NCI-H526 (cell line): ENCODE measurements at places on chromosomes 2 and 18.

- DNase-seq = no peak
Measured at GRCh38 chr2:170019060-170019805, 158.7 kb upstream of the MYO3B start.

- DNase-seq = no peak
Measured at GRCh38 chr2:246489-247144, 17.2 kb downstream of the SH3YL1 start.

GRCh38 chr2:196160101-196160500 lies 11.3 kb downstream of the STK17B start:
- no peak for DNase-seq

DNA sequence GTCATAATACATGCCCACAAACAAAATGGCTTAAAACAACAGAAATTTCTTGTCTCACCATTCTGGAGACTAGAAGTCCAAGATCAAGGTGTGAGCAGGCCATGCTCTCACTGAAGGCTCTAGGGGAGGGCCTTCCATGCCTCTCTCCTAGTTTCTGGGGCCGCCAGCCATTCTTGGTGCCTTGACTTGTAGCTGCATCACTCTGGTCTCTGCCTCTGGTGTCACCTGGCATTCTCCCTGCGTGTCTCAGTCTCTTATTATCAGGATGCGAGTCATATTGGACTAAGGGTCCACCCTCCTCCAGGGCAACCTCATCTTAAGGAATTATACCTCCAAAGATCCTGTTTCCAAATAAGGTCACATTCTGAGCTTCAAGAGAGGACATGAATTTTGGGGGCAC lies 76.1 kb downstream of the KCNF1 start:
- DNase-seq = no peak

GRCh38 chr2:97673182-97673914 lies 3.8 kb downstream of the C2orf92 start:
- DNase-seq = no peak

GRCh38 chr2:76256458-76257088 lies 545.9 kb upstream of the GCFC2 start:
- no peak for DNase-seq

DNA sequence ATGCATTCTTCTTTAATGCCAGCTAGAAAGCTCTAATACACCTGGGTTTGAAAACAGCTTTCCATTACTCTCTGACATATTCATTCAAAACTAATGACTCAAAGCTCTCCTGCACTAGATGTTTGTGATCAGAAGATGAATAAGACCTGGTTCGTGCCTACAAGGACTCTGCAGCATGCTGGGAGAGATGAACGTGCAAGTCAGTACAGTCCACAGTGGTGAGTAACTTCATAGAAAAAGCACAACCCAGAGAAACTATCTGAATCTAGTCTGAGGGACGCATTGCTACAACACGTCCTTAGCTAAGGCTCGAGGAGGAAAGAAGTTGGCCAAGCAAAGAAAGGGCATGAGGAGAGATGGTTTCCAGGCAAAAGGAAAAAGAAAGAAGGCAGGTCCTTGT lies 234.3 kb downstream of the OSR1 start:
- DNase-seq = no peak

- no peak for DNase-seq
Measured at GRCh38 chr2:171554991-171555615, 32.8 kb downstream of the CYBRD1 start.

- no peak for DNase-seq
Measured at GRCh38 chr2:151481744-151482143, 72.0 kb downstream of the RIF1 start.

- DNase-seq = no peak
Measured at GRCh38 chr2:63834401-63834800, 7.3 kb upstream of the UGP2 start.

DNA sequence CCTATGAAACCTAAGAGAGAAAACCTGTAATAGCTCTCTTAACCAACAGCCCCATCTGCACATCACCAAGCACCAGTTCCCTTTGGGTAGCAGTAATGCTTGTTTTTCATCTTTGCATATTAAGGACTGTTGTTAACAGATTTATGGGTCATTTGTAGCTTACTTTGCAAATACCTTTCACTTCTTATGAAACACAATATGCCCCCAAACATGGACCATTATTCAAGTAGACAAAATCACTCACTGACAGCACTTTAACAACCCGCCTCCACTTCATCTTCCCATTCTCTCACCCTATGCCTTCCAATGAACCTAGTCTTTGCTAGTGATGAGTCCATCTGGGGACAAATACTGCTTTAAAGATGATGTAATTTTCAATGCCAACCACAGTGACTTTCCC lies 64.4 kb downstream of the GFPT1 start:
- no peak for DNase-seq

DNA sequence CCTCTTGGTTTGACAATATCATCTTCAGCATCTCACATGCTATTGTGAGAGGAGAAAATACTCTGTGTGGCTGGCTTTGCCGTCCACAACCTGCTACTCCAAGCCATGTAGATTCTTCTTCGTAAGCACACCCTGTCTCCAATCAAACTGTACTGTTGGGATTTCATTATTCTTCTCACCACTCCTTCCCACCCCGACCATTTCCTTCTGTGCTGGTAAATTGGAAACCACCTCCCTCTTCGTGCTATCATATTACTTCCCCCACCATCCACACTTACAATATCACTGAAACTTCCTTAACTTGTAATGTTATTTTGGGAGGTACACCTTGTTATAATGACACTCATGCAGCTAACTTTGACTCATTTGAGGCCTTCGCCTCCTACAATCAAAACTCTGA lies 3.2 kb upstream of the AGXT start:
- no peak for DNase-seq

DNA sequence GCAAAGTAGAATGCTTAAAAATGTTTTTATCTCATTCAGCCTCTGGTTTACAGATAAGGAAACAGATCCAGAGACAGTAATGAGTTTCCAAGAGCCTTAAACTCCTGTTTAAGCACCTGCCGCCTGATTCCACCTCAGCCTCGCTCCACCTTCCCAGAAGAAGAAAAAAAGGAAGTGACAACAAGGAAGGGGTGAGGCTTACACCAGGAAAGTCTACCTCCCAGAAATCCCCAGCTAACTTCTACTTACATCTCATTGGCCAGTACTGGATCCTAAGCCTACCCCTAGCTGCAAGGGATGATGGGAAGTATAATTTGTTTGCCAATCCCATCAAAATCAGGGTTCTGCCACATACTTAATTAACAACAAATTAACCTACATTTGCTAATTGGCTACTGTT lies 15.3 kb upstream of the ARID5A start:
- no peak for DNase-seq

GRCh38 chr2:214550786-214551185 lies 139.9 kb downstream of the VWC2L start:
- no peak for DNase-seq

- no peak for DNase-seq
Measured at GRCh38 chr2:177053716-177054115, 158.9 kb upstream of the HNRNPA3 start.

- no peak for DNase-seq
Measured at GRCh38 chr2:27379836-27380625, 503 bp downstream of the ZNF513 start.

GRCh38 chr2:120749506-120750431 lies 14.1 kb downstream of the GLI2 start:
- no peak for DNase-seq

GRCh38 chr2:169038338-169038757 lies 7.2 kb upstream of the ABCB11 start:
- no peak for DNase-seq

GRCh38 chr2:191049728-191050639 lies 36.0 kb upstream of the STAT1 start:
- DNase-seq = peak; percentile 3

- no peak for DNase-seq
Measured at GRCh38 chr2:222391743-222392285, 32.5 kb upstream of the SGPP2 start.

- no peak for DNase-seq
Measured at GRCh38 chr2:65922794-65923193, 490.4 kb upstream of the SPRED2 start.

DNA sequence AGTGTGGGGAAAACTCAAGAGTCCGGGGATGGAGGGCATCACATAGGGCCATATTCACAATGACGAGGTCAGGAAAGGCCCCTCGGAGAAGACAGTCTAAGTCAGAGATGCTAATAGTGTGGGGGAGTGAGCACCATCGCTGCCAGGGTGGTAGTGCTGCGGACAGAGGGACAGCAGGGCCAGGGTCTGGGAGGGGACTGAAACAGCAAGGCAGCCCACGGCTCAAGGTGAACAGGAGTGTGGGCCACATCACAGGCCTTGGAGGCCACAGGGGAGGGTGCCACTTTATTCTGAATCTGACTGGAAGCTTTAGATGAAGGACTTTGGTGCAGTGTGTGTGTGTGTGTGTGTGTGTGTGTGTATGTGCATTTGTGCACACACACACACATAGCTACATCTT lies 130.9 kb upstream of the GLI2 start:
- no peak for DNase-seq

DNA sequence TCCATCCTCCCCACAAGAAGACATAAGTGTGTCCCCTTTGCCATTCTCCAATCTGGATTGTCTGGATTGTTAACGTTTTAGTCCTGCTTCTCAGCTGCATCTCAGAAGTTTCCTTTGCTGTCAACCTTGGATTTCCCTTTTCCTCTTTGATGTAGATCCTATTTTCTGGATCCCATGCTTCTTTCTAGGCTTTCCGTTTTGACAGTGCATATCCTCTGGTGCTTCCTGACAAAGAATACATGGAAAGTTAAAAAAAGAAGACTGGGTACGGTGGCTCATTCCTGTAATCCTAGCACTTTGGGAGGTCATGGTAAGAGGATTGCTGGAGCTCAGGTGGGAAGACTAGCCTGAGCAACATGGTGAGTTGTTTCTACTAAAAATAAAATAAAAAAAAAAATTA lies 26.8 kb downstream of the ABI2 start:
- no peak for DNase-seq

GRCh38 chr2:187549951-187550555 lies 4.2 kb downstream of the TFPI start:
- no peak for DNase-seq

- no peak for DNase-seq
Measured at GRCh38 chr2:60354713-60355112, 198.7 kb downstream of the BCL11A start.

DNA sequence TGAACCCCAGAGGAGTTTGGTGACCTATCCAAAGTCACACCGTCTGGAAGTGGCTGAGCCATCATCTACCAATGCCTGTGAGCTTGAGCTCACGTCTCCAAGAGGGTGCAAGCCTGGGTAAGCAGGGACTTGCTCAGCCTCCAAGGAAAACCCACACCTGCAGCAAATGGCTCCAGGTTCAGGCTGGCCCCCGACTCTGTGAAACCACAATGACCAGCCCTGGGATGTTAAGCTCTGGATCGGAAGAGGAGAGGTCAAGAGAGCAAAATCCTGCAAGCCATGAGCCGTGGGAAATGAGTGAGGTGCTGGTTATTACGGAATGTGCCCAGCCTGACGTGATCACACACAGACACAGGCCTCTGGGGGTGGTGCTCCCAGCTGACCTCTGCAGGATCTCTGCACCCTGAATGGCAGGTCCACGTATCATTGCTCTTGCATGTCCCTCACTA lies 94.1 kb upstream of the OTOS start:
- no peak for DNase-seq

GRCh38 chr18:3100498-3101132 lies 87.7 kb upstream of the LPIN2 start:
- DNase-seq = no peak

GRCh38 chr2:36554531-36554930 lies 43.4 kb downstream of the FEZ2 start:
- no peak for DNase-seq

GRCh38 chr18:58310517-58310916 lies 266.5 kb downstream of the NEDD4L start:
- no peak for DNase-seq

DNA sequence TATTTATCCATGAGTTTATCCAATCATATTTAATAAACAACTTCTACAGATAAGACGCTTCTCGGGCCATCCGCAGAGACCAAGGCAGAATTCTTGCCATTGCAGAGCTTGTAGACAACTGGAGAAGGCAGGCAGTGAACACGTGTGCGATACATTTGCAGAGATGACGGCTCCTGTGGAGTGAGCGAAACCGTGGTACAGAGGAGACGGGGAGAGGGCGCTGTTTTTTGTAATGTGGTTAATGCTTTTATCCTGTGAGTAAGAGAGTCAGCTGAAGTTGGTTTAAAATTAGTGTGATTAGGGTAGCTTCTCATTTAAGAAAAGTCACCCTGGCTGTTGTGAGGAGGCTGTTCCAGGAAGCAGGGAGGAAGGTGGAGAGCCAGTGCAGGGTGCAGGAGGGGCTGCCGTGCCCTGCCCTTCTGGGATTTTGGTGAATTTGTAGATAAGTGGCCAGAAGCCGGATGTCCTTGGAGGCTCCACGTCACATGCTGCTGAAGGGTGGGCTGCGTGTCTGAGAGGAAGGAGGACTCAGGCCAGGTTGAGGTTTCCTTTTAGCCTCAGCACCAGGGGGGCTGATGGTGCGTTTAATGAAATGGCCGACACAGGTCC lies 151.4 kb downstream of the SNTG2 start:
- no peak for DNase-seq

DNA sequence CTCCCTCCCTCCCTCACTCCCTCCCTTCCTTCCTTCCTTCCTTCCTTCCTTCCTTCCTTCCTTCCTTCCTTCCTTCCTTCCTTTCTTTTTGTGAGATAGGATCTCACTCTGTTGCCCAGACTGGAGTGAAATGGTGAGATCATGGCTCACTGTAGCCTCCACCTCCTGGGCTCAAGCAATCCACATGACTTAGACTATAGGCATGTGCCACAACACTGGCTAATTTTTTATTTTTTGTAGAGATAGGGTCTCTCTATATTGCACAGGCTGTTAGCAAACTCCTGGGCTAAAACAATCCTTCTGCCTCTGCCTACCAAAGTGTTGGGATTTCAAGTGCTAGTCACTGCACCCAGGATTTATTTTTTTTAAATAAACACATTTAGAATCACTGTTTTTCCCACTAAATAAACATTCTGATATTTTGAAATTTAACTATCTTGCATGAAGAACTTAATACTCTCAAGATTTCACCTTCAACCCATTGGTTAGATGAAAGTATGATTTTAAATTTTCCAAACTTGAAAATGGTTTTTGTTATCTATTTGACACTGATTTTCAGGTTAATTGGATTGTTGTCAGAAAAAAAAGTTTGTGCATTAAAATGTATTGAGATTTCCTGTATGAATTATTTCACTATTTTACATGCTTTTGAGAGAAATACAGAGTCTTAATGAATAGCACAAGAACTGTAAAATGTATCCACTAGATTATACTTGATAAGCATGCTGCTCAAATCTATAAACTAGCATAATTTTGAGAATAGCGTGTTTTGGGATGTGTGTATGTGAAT lies 745.1 kb downstream of the TSN start:
- DNase-seq = no peak

GRCh38 chr2:16247326-16248122 lies 307.2 kb downstream of the MYCN start:
- DNase-seq = no peak
